ENCODE measurements at places on chromosomes 4 and X. TPM values are rescaled to one million over a fixed set of nuclear protein-coding genes. Genes with fewer than 3 reads are reported as not detected.

- DNase-seq, result no peak
These were observed 87.3 kb upstream of the TEX13A start for GRCh38 chrX:105307762-105308161.

DNA sequence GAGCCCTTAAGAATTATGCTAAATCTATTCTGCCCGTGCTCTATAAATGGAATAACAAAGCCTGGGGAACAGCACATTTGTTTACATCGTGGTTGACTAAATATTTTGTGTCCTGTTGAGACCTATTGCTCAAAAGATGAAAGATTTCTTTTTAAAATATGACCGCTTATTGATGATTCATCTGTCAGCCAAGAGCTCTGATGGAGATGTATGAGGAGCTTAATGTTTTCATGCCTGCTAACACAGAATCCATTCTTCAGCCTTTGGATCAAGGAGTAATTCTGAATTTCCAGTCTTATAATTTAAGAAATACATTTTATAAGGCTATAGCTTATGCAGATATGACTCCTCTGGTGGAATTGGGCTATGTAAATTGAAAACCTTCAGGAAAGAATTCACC is 271.3 kb upstream of the FAT4 start:
- DNase-seq, result no peak

- DNase-seq, result no peak
These were observed 204.1 kb upstream of the DDX53 start for GRCh38 chrX:22795671-22796070.

DNA sequence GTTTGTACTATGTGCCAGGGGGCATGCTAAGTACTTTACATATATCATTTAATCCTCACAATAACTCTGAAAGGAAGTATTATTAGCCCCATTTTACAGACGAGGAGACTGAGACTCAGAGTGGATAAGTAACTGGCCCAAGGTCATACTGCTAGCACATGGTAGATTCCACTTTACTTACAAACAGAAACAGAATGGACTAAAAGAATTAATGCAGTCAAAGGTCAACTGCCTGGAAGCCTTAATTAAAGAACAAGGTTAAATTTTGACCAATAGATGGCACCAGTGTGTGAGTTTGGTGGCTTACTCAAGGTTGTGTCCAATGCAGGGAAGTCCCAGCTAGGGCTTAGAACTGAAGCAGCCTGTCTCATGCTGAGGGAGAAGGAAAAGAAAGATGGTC is 4.7 kb downstream of the RIPPLY1 start:
- DNase-seq, result no peak

DNA sequence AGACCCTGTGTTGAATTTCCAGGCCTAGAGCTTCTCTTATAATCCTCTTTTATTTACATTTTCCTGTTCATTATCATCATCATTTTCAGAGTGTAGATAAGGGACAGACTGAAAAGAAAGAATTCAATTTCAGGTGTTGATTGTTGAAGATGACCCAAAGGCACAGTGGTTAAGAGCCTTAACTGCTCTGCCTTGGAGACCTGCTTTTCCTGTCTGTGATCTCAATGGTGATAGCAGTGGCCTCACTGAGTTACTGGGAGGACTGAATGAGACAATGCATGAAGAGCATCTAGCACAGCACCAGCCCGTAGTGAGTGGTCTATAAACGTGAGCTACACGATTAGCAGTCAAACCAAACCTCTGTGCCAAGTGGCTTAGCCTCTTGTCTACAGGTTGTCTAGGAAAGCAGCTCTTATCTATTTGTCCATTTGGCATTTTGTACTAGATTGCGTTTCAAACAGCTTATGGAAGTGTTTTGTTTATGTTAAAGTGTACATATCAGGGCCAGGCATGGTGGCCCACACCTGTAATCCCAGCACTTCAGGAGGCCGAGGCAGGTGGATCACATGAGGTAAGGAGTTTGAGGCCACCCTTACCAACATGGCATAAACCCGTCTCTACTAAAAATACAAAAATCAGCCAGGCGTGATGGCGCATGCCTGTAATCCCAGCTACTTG is 41.5 kb downstream of the SETD7 start:
- no peak for DNase-seq

- DNase-seq, result no peak
These were observed 83.0 kb downstream of the TNIP2 start for GRCh38 chr4:2673157-2673556.

GRCh38 chr4:665751-666435 is 8.2 kb downstream of the ATP5ME start:
- no peak for DNase-seq

- no peak for DNase-seq
These were observed 586 bp downstream of the HERC5 start for GRCh38 chr4:88457307-88458103.

DNA sequence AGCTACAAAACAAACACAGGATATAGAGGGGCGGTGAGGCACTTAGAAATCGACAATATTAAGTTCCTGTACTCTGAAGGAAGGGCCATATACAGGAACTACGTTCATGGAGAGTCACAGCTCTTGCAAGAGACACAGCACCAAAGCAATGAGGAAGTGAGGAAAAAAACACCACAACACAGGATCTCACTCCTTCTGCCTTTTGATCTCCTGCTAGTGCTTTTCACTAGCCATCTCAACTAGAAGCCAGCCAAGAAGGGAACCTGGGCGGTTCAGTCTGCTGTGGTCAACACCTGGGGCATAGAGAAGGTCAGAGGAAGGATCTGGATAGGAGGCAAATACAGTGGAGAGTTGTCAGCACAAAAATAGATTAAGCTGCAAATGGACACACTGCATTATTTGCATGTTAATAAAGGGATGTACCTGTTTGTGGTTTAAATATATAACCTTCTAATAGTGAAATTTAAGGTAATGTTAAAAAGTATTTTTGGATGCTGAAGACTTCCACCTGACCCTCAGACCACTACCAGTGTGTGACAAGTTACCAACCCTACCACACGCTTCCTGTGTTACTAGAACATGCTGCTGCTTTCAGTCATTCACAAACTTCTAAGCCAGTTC is 104.6 kb downstream of the DTHD1 start:
- DNase-seq, result no peak

- no peak for DNase-seq
These were observed 17.1 kb downstream of the DDX3X start for GRCh38 chrX:41350976-41351569.

- no peak for DNase-seq
These were observed 90.3 kb downstream of the JAKMIP1 start for GRCh38 chr4:6109842-6110560.

- DNase-seq, result no peak
These were observed 144.1 kb downstream of the FRYL start for GRCh38 chr4:48635980-48636379.

- DNase-seq, result no peak
These were observed 569 bp downstream of the ARFIP1 start for GRCh38 chr4:152780267-152780778.

DNA sequence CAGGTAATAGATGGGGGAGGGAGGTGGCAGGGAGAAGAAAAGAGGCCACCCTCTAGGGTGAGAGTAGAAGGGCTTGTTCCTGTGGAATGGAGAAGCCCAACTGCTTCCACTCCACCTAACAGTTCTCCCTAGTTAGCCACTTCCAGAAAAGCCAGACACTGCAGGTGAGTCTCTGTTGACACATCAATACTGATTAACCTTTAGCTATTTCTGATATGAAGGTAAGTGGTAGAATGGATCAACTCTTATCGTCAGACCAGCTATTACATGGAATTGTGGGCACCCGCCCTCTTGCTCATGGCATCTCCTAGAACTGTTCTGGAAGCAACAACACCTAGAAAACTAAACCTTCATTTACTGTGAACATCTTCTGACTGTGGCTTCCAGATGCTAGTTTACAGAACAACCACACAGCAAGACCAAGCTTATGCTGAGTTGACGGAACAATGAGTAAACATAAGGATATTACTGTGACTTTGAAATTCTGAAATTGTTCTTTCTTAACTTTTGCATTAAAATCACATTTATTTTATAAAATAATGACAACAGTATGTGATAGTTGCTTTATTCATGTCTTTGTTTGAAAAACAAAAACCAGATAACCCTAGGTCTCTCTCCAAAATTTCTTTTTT is 44.7 kb downstream of the ANXA3 start:
- no peak for DNase-seq

GRCh38 chrX:10892621-10893225 is 218.4 kb upstream of the HCCS start:
- no peak for DNase-seq

GRCh38 chr4:36215627-36216026 is 28.7 kb downstream of the ARAP2 start:
- no peak for DNase-seq

- no peak for DNase-seq
These were observed 11.9 kb downstream of the RPS6KA3 start for GRCh38 chrX:20254712-20255299.

- no peak for DNase-seq
These were observed 949.6 kb upstream of the PRKX start for GRCh38 chrX:4663085-4663484.

Gene ADGRG4
- not detected for total RNA-seq

Gene PPEF2
- not detected for total RNA-seq

Gene ADH1A
- total RNA-seq, result not detected

Gene FGFBP2
- total RNA-seq, result 0.74 TPM

Gene ZNF732
- total RNA-seq, result 6.8 TPM

Gene TLR1
- total RNA-seq, result 17.2 TPM

Gene TRIM75
- total RNA-seq, result not detected

Gene CABS1
- not detected for total RNA-seq
